ENCODE measurements at places on chromosomes 3 and 15.

DNA sequence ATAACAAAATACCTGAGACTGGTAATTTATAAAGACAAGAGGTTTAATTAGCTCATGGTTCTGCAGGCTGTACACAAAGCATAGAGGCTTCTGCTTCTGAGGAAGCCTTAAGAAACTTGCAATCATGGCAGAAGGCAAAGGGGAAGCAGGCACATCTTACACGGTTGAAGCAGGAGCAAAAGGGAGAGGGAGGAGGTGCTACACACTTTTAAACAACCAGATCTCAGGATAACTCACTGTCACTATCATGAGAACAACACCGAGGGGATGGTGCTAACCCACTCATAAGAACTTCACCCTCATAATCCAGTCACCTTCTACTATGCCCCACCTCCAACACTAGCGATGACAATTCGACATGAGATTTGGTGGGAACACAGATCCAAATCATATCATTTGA is 54.4 kb downstream of the ATP8B4 start:
- no peak for DNase-seq

DNA sequence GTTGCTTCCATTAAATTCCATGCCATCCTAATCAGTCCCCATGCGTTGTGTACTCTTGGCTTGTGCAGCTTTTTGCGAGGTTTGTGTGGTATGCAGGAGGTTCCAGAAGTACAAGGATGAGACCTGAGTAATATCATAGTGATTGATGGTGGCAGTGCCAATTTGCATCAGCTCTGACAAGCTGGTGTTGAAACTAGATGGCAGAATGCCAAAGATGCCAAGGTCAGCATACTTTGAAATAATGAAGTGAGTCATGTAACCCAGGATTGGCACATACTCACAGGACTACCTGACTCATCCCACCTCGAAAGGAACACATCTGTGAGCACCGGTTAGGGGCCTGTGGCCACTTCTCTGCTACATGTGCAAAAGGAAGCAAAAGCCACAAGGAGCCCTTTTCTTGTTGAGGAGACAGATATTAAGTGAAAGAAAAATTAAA is 14.3 kb downstream of the KAT2B start:
- peak; percentile 98 for DNase-seq

DNA sequence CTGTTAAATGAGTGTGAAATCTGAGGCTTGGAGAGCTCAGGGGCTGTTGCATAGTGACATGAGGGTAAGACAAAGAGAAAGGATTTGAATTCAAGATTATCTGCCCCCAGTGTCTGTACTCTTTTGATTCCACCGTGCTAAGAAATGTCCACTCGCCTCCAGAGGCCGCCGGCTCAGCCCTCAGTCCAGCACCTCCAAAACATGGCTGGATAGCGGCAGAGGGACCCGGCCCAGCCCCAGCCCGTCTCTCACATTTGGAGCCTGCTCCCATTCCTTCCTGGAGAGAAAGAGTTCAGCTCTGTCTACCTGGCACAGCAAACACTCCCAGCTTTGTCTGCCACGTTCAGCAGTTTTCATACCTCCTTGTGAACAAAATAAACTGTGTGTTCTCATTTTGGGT is 84.8 kb upstream of the IQSEC1 start:
- no peak for DNase-seq

DNA sequence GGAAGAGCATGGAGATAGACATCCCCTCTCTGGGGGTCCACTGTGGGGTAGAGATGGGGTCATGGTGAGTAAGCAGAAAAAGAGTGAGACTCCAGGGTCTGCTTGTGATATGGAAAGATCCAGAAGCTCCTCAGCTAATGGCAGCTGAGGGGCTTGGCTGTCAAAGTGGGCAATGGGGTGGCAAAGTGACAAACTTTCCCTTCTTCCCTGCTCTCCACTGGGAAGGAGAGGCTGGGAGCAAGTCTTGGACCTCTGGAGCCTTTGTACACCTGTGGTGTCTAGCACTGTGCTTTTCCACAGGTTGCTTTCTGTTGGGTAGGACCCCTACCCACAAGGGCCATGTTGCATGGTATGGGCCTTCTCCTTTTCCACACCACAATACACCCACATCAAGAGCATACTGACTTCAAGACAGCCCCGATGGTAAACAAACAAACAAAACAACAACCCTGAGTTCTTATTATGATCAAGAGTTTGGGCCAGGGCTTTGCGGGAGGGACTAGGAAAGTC is 3.5 kb downstream of the ITGA11 start:
- no peak for DNase-seq

- no peak for DNase-seq
Measured at GRCh38 chr3:157916672-157917071, 189.5 kb downstream of the SHOX2 start.

DNA sequence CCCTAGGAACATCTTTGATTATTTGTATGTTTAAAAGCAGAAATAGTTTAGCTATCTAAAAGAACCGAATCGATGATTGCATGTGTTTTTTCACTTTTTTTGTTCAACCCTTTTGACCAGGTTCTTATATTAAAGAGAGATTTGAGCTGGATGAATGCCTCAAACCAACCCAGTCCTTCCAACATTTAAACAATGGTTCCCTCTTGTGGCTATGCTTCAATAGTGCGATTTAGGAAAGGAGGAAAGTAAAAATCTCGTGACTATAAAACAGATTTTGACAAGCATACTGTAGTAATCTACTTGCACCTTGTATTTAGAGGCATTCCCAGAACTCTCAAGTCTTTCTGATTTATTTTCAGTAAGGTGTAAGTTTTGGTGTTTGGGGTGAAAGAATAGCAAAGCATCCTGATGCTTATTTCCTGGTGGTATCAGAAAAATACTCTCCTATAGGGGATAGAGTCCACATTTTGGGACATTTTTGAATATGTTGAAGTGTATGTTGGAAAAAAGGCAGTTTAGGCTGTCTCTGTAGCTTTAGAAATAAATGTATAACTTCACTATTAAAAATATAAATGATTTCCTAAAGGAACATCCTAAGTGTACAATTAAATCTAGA is 159.6 kb upstream of the KCNH8 start:
- DNase-seq, result peak; percentile 14

DNA sequence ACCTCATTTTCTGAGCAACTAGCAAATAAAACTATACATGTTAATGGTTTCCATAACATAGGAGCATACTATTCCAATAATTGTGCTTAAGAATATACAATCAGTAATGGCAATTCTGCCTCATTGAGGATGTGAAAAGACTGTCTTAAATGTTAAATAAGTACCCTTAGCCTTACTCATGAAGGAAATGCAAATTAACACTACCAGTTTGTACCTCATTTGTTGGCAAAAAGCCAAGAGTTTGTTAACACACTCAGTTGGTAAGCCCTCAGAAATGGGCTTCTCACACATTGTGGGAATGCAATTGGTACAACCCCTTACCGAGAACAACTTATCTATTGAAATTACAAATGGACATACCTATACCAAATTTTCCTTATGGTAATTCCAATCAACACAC is 9.2 kb upstream of the STT3B start:
- DNase-seq, result no peak

DNA sequence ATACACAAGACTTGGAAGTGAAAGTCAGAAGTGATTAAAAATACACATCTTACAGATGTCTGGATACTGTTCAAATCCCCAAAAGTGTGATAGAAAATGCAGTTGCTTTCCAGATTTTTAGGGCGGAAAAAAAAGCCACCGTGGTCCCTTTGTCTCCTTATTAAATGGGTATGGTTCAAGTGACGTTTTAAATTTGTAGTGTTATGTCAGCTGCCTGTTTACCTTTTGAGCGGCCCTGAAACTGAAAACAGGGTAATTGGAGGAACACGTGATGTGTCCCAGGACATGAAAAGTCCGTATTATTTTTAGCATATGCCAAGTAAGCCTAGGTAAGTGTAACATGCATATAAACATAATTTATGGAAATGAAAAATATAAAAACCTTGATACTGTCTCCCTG is 109.0 kb upstream of the PDZRN3 start:
- no peak for DNase-seq

DNA sequence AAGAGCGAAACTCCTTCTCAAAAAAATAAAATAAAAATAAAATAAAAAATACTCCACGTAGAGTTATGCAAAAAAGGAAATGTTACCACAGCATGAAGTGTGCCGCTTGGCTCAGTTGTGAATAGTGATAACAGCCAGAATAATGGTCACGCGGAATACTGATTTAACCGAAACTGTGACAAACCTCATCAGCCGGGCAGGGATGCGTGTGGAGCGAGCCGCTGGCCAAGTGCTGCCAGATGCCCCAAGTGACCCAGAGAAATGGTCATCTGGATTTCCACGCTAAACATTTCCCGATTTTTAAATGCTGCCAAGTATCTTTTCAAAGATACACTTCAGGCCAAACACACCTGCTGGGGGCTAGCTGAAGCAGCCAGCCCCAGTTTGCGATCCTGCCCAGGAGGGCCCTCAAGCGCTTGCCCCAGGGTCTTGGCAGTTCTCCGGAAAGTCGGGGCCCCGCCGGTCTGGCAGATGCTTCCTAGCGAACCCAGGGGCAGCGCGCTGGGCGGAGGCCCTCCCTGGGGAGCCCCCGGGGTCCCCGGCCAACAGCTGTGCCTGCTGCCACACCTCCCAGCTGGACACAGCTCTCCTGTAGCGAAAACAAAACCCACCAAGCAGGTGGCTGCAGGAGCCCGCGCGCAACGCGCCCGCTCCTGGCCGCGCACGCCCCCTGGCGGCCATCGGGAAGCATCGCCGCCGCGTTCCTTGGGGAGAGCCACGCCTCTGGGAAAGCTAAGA is 35.1 kb downstream of the CMTM6 start:
- DNase-seq, result peak; percentile 65

DNA sequence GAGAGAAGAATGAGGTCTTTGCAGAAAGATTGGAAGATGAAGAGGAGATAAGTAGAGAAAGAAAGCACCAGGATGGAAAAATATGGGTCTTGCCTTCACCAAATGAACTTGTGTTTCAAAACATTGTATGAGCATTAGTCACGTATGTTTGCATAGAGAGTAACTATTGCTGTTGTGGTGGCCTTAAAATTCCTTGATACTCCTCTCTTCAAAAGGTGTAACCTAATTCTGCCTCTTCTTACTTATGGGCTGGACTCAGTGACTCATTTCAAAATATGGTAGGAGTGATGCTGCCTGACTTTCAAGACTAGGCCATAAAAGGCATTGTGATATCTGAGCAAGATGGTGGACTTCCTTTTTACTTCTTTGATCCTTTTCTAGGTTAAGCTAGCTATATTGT is 228.7 kb upstream of the ZNF385D start:
- no peak for DNase-seq

DNA sequence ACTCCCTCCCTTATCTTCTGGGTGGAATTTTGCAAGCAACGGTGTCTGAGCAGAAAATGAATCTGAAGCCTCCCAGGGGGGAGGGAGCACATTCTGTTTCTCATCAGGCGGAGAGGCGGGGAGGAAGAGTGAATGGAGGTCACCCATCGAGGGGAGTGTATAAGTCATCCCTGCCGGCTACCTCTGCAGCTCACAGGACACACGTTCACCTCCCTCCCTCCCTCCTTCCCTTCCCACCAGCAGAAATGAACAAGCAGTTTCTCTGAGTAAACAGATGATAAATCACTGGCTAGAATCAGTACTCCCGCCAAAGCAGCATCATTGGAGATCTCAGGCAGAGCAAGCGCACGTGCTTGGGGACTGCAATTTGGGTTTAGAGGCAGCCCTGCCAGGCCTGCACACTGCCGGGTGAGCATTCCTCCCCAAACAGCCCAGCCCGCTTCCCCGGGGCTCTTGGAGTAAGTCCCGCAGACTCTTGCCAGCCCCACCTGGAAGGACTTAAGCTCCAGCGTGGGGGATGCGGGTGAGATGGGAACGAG is 38.3 kb downstream of the CPN2 start:
- no peak for DNase-seq

- DNase-seq, result no peak
Measured at GRCh38 chr3:108329947-108330346, 33.6 kb downstream of the HHLA2 start.
